ENCODE measurements at places on chromosomes 7 and 10.

DNA sequence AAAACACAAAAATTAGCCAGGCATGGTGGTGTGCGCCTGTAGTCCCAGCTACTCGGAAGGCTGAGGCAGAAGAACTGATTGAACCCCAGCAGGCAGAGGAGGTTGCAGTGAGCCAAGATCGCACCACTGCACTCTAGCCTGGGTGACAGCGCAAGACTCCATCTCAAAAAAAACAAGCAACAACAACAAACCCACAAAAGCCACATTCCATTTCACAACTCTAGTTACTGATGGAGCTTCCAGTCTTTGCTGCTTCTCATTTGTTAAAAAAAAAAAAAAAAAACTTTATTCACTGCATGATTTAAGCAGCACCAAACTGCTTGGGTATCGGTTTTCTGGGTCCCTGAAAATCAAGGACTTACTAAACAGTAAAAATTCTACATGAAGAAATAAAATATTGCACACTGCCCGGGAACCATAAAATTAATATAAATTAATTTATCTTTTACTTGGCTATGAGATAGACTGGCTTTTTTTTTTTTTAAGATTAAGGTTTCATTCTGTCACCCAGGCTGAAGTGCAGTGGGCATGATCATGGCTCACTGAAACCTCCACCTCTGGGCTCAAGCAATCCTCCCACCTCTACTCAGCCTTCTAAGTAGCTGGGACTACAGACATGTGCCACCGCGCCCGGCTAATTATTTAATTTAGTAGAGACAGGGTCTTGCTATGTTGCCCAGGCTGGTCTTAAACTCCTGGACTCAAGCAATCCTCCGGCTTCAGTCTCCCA, 42.0 kb downstream of the SRPK2 start:
- DNase-seq, result no peak

DNA sequence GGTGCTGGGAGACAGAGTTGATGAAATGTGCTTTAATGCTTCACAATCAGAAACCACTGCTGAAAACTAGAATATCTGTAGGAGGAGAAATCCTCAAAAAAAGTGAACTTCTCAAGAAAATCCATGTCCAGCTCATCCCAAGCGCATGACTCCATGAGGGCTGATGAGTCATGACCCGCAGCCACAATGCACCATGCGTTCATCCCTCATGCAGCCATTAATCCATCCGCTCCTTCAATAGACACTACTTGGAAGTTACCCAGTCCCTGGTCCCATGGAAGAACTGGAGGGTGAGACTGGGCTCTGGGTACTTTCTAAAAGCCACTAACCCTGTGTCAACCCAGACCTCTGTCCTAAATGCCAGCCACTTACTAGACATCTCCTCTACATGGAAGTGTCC, 24.4 kb downstream of the TMEM273 start:
- no peak for DNase-seq

DNA sequence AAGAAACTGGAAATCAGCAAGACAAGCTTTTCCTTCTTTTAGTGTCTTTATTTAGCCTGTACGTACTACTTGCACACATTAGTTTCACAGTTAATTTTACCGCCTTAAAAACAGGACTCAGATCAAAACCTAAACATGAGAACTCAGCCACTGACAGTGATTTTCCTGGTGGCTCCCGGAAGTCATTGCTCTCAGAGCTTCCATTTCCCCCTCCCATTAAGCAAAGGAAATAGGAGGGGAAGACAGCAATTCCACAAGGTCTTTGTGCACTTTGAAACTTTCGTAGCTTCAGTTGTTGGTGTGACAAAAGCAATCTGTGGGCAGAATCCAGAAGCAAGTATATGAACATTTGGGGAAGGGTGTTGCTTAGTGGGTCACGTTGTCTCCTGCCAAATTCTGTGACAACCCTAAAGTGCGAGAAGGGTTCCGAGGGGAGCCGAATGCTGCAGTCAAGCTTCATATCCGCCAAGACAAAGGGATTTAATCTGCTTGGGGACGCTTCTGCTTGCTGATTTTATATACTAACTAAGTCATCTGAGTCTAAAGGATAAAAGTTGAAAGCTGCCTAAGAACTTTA, 30.4 kb downstream of the FAM53B start:
- DNase-seq, result no peak

DNA sequence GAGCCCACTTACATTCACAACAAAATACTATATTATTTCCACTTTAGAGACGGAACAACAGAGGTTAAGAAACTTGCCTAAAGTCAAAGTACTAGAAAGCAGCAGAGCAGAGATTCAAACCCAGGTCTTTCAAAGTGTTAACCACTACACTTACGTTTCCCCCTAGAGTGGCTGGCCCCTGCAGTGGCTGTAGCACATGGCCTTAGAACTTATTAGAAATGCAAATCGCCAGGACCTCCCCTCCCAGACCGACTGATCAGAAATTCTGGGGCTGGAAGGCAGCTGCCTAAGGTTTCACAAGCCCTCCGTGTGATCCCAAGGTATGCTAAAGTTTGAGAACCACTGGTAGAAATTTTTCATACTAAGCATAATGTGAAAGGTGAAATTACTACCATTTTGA, 8.1 kb downstream of the MPP7 start:
- no peak for DNase-seq

- DNase-seq, result no peak
These were observed 910 bp downstream of the WIPF3 start for GRCh38 chr7:29806995-29807841.

GRCh38 chr10:76396134-76396533, 964.7 kb downstream of the LRMDA start:
- DNase-seq, result no peak

GRCh38 chr7:70597066-70597465, 534.9 kb upstream of the GALNT17 start:
- DNase-seq, result no peak

DNA sequence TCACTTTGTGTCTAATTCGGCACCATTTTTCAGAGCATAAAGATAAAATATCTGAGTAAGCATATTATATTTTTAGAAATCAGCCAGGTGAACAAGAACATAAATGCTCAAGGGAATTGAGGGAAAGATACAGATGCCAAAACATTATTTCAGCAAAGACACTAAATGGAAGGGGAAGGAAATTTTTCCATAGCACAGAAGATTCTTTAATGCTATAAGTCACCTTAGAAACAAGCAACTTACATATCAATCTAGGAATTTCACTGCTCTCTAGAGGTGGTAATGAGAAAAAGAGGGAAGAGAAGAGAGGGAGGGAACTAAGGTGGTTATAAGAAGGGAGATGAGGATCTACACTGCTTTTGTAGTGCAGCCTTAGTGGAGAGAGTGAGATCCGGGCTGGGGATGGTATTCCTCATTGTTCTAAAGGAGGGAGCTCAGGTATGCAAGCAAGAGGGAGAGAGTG, 20.4 kb downstream of the ZNF365 start:
- no peak for DNase-seq

DNA sequence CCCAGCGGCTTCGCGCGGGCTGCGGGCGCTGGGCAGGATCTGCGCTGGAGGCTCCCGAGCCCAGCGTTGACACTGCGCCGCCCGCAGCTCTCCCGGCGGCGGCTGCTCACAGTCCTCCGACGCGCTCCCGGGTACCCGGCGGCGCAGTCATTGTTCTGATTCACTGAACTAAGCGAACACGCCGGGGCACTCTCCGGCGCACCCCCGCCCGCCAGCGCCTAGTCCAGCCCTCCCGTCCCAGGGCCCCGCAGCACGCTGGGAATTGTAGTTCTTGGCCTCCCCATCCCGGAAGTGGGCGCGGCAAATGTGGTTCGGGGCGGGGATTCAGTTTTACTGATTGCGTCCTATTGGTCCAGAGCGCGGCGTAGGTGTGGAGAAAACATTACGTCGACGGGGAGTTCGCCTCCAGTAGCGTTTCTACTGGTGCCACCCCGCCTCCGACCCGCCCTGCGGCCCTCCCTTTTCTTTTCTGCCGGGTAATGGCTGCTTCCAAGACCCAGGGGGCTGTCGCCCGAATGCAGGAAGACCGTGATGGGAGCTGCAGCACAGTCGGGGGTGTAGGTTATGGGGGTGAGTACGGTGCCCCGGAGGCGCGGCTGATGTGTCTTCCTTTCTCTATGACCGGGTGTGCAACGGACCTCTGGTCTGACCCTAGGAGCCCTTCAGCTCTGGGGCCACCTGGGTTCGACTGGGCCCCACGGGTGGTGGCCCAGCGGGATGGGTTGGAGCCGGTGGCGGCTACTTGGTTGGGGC, at the start of the genes DOCK4 and ZNF277:
Gene DOCK4, minus strand, starts transcription at position 162 of the 753 bp plus-strand sequence. CDS start 261 bp downstream, outside the sequence.
Gene ZNF277, plus strand, starts transcription at position 458 of the 753 bp plus-strand sequence. Its CDS starts 22 bp downstream, at position 480.
- DNase-seq, result peak; percentile 99

- DNase-seq, result no peak
These were observed 55.0 kb downstream of the CACNB2 start for GRCh38 chr10:18195060-18195799.

DNA sequence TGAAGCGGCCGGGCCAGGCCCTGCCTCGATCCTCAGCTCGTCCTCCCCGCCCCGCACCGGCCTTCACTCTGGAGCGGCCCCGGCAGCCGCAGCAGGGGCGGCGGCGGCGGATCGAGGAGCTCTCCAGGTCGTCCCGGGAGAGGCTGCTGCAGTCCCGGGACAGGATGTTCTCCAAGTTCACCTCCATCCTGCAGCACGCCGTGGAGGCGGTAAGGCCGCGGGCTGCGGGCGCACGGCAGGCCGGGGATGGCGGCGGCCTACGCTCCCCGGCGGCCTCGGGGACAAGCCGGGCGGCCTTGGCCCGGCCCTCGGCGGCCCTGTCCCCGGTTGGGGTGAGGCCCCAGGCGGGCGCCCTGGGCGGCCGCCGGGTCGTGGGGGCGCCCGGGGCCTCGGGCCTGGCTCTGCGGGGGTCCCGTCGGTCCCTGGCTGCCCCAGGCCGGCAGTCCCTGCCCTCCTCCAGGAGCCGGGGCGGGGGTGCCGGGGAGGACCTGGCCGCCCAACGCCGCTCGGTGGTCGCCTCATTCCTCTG, 399 bp downstream of the FHIP2A start:
- no peak for DNase-seq

GRCh38 chr10:65325913-65326312, 1599.9 kb upstream of the LRRTM3 start:
- no peak for DNase-seq

GRCh38 chr7:138049505-138050116, 26.6 kb upstream of the AKR1D1 start:
- no peak for DNase-seq

GRCh38 chr10:33798754-33799153, 464.3 kb upstream of the NRP1 start:
- no peak for DNase-seq

DNA sequence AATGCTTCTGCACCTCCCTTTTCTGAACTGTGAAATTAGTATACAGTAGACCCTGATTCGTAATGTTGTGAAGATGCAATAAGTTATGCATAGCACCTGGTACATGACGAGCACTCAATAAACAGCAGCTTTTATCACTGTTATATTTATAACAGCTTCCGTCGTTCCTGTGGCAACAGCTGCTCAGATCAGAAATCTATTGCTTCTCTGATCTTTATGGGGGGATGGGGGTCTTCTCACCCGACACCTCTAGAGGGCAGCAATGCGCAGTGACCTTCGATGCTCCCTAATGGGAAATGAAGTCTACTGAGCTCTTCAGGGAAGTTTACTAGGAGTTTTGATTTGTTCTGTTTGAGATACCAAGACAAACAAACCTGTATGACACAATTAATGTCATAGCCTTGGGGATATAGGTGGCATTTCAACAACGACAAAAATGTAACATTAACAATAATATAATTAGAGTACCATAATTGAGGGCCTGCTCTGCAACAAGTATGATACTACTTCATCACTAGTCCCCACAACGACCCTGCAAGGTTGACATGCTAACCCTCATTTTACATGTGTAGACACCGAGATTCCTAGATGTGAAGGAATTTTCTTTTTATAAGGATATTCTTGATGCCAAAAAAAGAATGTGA, 289.6 kb downstream of the SFMBT2 start:
- peak; percentile 41 for DNase-seq

DNA sequence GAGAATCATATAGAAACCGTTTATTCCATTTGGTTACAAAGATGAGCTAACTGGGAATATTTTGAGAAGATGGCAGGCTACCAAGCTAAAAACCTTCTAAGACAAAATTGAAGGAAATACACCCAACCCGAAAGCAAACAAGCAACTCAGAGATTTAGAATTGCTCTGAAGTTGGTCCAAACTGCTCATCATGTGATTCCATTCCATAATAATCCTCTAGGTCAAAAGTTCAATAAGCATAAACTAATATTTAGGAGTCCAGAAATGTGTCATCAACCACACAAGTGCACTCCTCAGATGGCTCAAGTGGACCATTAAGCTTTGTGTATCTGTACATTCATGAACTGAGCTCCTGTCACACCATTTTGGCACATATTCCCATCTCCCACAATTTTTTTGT, 28.7 kb downstream of the DGKI start:
- DNase-seq, result no peak

GRCh38 chr10:60704471-60704870, 73.8 kb upstream of the CDK1 start:
- no peak for DNase-seq

DNA sequence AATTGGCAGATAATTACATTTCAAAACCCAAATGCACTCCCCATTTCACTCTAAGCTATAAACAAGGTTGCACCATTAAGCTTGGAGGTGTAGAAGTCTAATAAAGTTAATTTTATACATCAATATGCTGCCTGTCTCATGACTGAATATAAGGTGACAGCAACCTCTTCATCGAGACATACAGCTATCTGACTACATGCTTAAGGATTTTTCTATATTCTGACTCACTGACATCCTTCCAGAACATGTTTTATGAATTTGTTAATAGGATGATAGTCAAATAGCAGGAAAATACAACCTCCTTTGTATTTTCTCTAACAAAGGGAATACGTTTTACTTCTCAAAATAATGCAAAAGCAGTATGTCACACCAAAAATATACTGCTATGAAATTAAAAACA, 76.6 kb downstream of the NRBF2 start:
- DNase-seq, result no peak

DNA sequence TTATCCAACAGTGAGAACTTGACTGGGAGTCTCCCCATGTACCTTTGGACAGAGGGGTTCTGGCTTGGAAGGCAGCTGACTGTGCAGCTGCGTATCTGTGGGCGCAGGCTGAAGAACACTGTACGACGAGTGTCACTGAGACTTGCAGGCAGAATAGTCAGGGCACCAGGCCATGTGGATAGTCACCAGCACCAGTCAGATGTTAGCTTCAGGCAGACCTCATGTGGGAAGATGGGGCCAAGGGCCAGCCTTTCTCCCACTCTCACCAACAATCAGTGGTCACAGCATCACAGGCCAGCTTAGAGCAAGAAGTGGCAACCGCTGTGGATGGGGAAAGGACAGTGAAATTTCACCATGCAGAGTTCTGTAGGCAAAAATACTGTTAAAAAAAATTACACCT, 43.4 kb upstream of the GJD4 start:
- no peak for DNase-seq

- no peak for DNase-seq
These were observed 6.1 kb upstream of the UBE2H start for GRCh38 chr7:129958643-129959470.

GRCh38 chr7:86814661-86815379, 171.1 kb downstream of the GRM3 start:
- DNase-seq, result no peak
